ENCODE measurements at places on chromosomes 11 and 22.

DNA sequence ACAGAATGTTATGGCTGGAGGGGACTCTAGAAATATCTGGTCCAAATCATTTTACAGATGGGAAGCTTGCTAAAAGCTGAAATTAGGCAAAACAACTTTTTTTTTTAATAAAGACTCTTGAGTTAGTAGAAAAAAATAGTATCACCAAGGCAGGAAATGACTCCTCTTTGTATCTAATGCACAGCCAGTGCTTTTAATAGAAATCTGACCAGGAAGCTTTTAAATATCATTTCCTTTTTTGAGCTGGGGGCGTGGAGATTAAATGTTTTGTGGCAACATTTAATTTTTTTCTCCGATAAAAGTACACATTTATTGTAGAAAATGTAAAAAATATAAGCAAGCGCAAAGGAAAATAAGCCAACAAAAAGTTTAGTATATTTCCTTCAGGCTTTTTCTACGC, 22.5 kb downstream of the TRAF6 start:
- DNase-seq: no peak

- DNase-seq: no peak
Measured at GRCh38 chr11:109870297-109870696, 222.9 kb upstream of the ZC3H12C start.

- no peak for DNase-seq
Measured at GRCh38 chr22:42321908-42322561, 51.6 kb upstream of the TCF20 start.

DNA sequence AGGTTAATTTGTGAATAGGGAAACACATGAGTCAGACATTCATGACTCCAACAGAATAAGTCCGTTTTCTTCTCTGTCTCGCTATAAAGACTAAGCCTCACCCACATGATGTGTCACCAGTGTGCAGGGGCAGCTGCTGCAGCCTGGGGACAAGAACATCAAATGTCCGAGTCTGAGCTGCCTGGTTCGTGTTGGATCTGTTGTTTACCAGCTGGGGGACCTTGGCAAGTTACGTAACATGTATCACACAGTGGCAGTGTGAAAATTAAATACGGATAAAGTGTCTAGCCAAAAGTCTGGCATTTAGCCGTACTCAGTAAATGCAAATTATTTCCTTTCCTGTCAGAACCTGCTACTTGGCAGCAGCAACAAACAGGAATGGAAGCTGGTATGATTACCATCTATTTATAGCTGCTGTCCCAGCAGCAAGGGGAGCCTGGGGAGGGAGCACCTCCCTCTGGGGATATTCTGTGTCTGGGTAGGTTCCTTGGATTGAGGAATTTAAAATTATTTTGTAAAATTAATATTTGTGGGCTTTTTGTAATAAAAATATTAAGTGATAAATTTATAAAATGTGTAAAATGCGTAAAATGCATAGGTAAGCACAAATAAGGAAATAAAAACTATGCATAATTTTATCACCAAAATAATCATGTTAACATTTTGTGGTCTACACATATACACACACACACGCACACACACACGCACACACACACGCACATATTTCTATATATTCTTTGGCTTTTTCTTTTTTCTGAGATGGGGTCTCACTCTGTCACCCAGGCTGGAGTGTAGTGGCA, 1.3 kb upstream of the CLDN25 start:
- DNase-seq: peak; percentile 30

DNA sequence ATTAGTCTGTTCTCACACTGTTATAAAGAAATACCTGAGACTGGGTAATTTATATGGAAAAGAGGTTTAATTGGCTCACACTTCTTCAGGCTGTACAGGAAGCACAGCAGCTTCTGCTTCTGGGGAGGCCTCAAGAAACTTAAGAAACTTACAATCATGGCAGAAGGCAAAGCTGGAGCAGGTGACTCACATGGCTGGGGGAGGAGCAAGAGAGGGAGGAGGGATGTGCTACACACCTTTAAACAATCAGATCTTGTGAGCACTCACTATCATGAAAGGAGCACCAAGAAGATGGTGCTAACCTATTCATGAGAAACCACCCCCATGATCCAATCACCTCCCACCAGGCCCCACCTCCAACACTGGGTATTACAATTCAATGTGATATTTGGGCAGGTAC, 381.6 kb downstream of the ETS1 start:
- DNase-seq: no peak

DNA sequence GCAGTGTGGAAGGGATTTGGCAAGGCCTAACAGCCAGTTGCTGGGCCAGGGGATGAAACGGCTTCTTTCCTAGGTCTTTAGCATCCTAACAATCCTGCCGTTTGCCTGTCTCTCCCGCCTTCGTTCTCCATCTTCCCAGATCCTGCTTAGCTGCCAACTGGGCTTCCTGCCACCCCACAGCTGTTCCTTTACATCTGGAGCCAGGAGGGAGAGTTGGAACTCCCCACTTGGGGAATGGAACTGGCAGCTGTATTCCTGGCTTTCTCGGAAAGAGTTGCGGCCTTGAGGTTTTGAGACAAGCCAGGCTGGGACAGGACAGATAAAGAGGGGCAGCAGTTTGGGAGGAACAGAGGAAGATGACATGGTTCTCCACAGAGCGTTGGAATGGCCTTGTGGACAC, 59.6 kb downstream of the ST3GAL4 start:
- peak; percentile 97 for DNase-seq

GRCh38 chr22:50074056-50074455, 11.2 kb downstream of the MLC1 start:
- DNase-seq: no peak

GRCh38 chr11:103370076-103370475, 260.9 kb downstream of the DYNC2H1 start:
- no peak for DNase-seq

- no peak for DNase-seq
Measured at GRCh38 chr22:40401532-40401931, 31.1 kb downstream of the SGSM3 start.

- DNase-seq: no peak
Measured at GRCh38 chr11:124825876-124826275, 25.7 kb upstream of the MSANTD2 start.

DNA sequence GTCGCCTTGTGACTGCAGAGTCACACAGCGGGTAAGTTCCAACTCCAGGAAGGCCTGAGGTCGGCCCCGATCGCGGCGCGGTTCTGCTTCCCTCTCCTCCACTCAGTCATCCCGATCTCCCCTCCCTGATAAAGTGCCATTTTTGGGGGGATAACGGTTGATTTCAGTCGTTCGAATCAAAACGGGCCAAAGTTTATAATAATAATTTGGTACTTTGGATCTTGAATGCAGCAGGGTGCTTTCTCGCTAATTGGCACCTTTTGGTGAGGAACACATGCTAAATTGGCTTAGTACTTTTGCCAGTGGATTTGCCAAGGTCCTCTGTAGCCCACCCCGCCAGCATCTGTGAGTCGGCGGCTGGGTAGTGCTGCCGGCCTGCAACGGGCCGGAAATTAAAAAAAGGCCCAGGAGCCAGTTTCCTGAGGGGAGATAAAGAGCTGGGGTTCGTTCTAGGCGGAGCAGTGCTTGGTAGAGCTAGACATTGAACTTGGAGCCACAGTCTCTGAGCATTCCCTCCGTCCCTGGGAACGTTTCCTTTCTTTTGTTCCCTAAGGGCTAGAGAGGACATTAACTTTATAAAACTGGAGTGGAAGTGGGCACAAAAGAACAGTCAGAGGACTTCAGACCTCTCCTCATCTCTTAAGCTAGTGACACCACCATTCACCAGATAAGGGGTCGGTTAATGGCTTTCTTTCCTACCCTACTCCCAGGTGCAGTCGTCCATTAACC, 997 bp downstream of the UBE2L3 start:
- no peak for DNase-seq

- no peak for DNase-seq
Measured at GRCh38 chr11:44437122-44437521, 127.2 kb upstream of the ALX4 start.

DNA sequence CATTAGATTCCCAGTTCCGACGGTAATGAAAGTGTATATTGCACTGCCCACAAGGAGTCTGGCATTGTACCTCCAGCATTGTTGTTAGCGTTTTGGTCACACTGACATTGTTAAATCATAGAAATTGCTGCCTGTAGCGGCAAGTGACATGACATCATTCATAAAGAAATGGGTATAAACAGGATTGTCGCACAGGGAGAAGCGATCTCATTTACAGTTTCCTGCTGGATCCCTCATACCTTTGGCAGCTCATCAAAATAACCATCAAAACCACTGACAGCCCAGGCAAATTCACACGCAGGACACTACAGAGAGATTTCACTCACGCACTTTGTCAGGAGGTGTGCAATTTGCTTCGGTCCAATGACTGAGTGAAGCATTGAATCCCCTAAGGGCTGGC, 3.5 kb downstream of the HTR3B start:
- DNase-seq: no peak

- DNase-seq: no peak
Measured at GRCh38 chr11:69744435-69744834, 30.7 kb downstream of the FGF4 start.

GRCh38 chr11:43197379-43197778, 114.4 kb upstream of the API5 start:
- DNase-seq: no peak

GRCh38 chr11:134581121-134581626, 169.1 kb upstream of the B3GAT1 start:
- DNase-seq: no peak

DNA sequence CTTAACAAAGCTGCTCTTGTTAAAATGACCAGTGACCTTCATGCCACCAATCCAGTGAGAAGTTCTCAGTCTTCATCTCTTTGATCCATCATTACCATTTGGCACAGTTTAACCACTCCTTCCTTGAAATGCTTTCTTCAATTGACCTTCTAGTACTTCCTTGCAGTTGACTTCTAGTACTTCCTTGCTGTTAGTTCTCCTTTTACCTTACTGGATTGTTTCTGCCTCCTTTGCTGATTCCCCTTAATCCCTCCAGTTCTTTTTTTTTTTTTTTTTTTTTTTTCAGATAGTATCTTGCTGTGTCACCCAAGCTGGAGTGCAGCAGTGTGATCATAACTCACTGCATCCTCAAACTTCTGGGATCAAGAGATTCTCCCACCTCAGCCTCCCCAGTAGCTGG, 66.0 kb upstream of the HORMAD2 start:
- no peak for DNase-seq

- DNase-seq: no peak
Measured at GRCh38 chr11:68652683-68653156, 31.6 kb upstream of the GAL start.

DNA sequence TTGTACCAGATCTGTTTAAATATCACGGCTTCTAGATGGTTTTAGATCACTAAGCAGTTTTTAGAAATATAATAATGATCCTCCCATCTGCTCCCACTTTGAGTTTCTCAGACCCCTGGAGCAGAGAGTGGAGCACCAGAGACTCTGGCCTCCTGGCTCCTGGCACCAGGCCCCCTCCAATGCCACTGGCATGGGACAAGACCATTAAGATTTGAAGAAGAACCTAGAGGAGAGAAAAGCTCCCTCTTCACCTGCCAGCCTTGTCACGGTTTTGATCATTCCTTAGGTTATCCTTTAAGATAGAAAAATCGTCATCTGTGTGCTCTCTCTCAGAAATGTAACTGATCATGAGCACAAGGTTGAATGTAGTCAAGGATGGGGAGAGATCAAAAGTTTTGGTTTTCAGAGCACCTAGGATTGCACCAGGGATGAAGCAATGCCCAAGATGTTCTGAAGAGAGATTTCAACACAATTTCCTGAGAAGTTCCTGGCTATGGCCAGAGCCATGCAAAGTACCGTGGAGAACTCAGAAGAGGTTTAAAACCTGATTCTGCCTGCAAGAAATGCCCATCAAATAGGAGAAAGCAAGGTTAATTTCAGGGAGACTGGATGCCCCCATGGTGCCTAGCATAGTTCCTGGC, 22.2 kb downstream of the IL10RA start:
- no peak for DNase-seq

DNA sequence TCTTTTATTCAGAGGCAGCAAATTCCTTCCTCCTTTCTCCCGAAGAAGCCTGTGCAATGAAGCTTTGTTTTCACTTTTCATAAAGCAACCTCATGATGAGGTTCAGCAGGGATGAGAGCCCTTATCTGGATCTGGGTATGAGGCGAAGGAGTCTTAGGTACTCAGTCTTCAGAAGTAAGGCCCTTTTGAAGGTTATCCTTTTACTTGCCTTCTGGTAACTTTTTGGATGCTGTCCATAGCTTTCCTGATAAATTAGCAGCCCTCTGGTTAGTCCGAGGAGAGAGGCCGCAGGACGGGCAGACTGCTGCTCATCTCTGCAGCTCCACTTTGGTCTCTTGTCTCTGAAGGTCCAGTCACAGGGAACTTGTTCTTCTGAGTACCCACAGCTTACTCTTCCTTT, 1.1 kb downstream of the TRIM22 start:
- no peak for DNase-seq

- DNase-seq: no peak
Measured at GRCh38 chr22:42073621-42074041, 417 bp upstream of the PHETA2 start.

- peak; percentile 44 for DNase-seq
Measured at GRCh38 chr11:118530180-118530682, 761 bp upstream of the TMEM25 start.

- DNase-seq: no peak
Measured at GRCh38 chr22:42686756-42687491, 33.7 kb downstream of the A4GALT start.

- no peak for DNase-seq
Measured at GRCh38 chr22:32900886-32901635, 99.6 kb downstream of the TIMP3 start.

- DNase-seq: no peak
Measured at GRCh38 chr11:21634956-21635355, 557.9 kb upstream of the ANO5 start.

- DNase-seq: no peak
Measured at GRCh38 chr22:40033586-40034380, 39.0 kb downstream of the FAM83F start.

DNA sequence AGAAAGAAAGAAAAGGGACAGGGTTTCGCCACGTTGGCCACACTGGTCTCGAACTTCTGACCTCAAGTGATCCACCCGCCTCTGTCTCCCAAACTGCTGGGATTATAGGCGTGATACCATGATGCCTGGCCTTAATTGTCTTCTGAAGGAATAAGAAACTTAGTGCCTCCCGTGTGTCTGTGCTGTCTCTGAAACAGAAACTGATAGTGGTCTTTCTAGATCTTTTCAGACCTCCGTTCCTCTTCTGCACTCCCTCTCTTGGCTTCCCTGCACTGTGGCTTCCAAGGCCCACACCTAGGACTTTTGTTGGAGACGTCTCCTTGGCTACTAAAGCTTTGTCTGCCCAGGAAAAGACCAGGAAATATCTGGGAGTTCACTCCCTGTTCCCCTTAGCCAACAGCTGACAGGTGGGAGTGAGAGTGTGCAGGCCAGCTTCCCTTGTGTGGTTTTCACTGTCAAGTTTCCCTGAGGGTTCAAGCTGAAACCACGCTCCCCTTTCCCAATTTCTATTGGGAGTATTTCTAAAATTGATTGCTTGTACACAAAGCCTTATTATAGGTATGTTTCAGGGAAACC, 10.1 kb upstream of the HTR3B start:
- no peak for DNase-seq

DNA sequence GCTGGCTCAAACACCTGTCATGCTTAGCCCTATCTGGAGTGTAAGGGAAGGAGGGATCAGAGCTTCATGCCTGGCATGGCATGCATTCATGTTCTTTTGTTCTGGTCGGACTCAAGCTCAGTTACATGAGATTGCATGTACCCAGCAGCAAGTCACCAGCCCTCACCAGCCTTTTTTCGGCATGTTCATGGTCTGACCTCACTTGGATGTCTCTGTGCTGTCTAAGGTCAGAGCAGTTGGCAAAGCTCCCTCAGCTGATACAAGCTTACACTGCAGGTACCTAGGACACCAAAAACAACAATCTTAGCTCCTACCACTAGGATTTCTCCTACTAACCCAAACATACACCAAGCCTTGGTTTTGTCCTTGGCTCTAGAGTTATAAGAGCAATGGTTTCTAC, 152.6 kb downstream of the BARX2 start:
- DNase-seq: no peak

Measured in right hindlimb (tissue), 1 donor.